Stimulated activated CD4-positive, alpha-beta T cell treated with anti-CD3 and anti-CD28 coated beads, Interleukin-15, amount 100 ng/mL, for 24 hours (primary cell): ENCODE measurements at places on chromosomes 2 and 18.

GRCh38 chr2:177296040-177296439, 31.5 kb upstream of the NFE2L2 start:
- DNase-seq: no peak

DNA sequence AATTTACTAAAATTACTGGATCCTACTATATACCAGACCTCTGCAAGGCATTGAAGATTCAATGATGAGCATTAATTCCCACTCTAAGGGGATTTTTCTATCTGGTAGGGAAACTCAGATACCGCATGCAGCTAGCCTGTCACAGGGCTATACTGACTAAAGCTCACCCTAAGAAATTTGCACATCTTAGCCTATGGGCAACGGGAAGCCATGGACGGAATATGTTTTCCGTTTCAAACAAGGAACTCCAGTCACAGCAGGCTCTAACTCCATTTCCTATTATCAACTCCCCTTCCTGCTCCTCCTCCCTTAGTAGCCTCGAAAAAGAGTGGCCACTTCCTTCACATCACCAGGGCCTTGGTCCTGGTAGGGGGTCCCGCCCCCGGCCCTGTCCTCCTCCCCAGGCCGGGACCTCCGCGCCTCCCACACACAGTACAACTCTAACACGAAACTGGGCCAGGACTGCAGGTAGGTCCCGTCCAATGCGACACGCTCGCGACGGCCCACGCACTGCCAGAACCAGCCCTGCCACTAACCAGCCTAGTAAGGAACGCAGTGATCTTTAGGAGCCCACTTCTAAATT, 659 bp upstream of the COX5B start:
- no peak for DNase-seq

DNA sequence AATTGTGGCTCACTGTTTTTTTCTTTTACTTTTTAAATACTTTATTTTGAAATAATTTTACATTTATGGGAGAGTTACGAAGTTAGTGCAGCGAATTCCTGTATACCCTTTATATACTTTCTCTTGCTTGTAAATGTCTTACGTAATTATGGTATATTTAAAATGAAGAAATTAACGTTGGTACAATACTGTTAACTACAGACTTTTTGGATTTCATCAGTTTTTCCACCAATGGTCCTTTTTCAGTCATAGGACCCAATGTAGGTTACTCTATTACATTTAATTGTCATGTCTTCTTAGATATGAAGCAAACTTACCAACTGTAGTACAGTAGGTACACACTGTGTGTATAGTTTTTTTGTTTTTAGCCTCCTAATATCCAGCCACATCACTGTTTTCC, 76.3 kb downstream of the BOLA3 start:
- DNase-seq: no peak

DNA sequence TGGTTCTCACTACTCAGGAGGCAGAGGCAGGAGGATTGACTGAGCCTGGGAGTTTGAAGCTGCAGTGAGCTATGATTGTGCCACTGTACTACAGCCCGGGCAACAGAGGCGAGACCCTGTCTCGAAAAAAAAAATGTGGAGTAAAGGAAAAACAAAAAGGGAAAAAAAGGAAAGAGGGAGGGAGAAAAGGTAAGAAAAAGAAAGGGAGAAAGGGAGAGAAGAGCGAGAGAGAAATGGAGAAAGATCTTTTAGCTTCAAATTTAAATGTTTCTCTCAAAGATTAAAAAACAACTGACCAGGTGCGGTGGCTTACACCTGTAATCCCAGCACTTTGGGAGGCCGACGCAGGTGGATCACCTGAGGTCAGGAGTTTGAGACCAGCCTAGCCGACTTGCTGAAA, 7.9 kb upstream of the RNF138 start:
- DNase-seq: no peak

GRCh38 chr2:10984418-10985135, 72.8 kb downstream of the KCNF1 start:
- no peak for DNase-seq

- DNase-seq: no peak
These were observed 148.5 kb downstream of the SPP2 start for GRCh38 chr2:234198976-234199375.

GRCh38 chr2:217521820-217522219, 481.0 kb downstream of the TNS1 start:
- no peak for DNase-seq

DNA sequence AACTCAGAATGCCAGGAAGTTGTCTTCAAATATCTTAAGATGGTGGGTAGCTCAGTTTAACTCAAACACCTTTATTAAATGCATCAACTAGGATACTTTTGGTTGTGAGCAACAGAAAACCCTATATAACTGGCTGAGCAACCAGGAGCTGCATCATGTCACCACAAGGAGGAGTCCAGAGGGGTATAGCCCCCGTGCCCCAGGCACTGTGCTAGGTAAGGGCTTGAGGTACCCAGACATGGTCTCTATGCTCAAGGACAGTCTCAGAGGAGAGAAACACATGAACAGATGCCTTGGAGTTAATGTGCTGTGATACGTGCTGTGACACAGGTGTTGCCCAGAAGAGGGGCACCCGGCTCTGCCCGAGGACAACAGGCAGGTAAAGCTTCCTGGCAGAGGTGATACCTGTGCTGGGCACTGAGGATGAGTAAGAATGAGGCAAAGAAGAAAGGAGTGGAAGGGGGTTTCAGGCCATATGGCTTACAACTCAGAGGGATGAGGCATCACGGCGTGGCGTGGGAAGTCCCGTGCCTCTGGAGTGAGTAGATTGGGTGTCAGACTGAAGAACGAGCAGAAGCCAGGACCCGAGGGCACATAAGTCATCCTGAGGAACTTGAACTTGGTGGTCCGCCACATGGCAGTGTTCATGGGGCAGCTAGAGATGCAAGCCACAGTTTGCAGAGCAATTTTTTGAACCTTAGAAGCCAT, 32.0 kb upstream of the CAB39 start:
- peak; percentile 38 for DNase-seq

- DNase-seq: no peak
These were observed 163.2 kb downstream of the INSIG2 start for GRCh38 chr2:118251427-118251826.

DNA sequence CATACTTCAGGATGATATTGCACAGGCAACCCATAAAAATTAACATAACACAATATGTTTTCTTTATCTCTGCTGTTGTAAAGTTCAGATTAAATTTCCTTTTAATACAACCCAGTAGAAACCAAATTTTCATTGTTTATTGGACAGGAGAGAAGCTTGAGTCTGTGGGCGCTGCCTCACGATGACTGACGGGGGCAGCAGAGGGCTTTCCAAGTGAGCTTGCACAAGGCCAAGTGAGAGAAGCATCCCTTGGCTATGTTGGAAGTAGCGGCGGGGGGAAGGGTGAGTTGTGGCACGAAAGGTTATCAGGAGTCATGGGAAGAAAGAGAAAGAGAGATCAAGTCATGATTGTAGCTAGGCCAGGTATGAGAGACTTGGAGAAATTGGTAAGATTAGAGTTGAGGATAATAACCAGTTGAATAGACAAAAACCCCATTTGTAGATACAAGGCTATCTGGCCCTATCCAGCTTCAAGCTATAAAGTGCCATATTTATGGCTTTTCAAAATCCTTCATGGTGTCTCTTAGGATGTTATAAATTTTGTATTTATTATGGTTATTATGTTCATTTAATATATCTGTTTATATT, 413.7 kb upstream of the FAM98A start:
- DNase-seq: peak; percentile 40
